ENCODE measurements at places on chromosomes 12 and 14.

DNA sequence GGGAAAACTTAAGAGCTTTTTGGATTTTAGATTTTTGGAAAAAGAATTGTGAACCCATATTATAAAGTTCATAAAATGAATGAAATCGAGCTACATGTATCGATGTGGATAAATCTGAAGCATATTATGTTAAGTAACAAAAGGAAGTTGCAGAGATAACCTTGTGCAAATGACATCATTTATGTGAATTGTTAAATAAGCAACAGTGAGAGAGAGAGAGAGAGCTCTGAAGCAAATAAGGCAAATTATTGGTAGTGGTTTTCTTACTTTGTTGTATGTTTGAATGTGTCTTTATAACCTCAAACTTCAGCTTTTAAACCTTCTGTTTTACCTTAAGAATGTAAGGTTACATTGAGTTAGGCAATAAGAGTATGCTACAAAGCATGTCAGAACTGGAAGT is 78.8 kb downstream of the ERC1 start:
- DNase-seq, result no peak

DNA sequence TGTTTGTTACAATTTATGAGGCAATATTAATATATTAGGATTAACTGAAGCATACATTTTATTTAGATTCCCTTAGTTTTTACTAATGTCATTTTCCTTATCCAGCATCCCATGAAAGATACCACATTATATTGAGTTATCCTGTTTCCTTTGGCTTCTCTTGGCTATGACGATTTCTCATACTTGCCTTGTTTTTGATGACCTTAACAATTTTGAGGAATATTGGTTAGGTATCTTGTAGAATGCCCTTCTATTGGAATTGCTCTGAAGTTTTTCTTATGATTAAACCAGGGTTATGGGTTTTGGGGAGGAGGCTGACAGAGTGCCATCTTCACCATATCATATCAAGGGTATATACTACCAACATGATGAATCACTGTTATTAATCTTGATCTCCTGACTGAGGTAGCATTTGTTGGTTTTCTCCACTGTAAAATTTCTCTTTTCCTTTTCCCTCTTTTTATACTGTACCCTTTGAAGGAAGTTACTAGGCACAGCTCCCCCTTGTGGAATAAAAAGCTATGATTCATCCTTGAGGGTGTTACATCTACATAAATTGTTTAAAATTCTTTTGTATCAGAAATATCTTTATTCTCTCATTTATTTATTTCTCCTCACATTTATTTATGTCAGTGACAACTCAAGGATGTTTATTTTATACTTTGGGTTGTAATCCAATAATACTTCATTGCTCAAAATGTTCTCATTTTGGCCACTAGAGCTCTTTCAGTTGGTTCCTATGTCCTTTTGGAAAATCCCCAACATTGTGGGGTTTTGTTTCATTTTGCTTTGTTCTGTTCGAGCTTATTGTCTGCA is 239.0 kb downstream of the SLC16A7 start:
- peak; percentile 47 for DNase-seq

DNA sequence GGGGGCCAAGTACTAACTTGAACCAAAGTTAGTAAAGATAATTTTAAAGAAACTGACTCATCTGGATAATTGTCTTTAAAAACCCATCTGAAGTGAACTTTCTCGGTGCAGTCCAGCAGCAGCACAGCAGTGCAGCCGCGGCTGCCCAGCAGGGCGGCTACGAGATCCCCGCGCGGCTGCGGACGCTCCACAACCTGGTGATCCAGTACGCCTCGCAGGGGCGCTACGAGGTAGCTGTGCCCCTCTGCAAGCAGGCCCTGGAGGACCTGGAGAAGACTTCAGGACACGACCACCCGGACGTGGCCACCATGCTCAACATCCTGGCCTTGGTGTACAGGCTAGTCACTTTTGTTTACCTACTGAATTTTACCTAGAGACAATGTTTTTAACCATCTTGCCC is 33.6 kb downstream of the KLC1 start:
- DNase-seq, result no peak

DNA sequence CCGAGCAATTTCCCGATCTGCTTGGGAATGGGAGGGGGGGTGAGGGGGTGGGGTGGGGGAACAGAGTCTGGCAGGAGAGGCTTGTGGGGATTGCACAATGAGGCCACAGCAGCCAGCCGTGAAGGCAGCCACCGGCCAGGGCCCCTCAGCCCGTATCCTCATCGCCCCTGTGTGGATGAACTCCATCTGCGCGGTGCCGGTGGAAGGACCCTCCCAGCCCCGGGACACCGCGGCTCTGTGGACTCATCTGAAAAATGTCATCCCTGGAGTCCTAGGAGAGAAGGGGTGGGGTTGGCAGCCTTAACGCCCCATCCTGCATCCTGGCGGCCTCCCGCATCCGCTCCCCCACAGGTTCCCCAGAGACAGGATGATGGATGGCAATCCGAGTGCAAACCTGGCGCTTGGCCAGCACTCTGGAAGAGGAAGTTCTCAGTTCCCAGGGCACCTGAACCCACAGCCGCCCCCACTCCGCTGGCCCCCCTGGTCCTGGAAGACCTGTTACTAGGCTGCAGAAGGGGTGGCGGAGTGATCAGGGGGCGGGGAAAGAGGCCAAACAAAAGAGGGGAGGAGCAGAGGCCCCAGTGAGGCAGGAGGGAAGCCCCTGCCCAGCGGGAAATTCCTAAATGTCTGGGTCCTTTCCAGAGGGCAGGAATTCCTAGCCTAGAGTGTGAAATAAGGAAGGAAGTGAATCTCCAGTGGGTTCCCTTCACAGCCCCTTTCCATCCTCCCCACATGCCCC is 1.2 kb upstream of the TNFAIP2 start:
- peak; percentile 54 for DNase-seq

GRCh38 chr14:64915797-64916196 is 1.5 kb downstream of the CHURC1 start:
- no peak for DNase-seq

GRCh38 chr12:50505675-50506530 is 1.1 kb downstream of the DIP2B start:
- peak; percentile 23 for DNase-seq
